ENCODE measurements at places on chromosomes 7 and 10.

GRCh38 chr7:55440040-55440690, 75.0 kb downstream of the LANCL2 start:
- no peak for DNase-seq

- DNase-seq, result no peak
Observed at GRCh38 chr7:155981703-155982102, 169.4 kb upstream of the SHH start.

DNA sequence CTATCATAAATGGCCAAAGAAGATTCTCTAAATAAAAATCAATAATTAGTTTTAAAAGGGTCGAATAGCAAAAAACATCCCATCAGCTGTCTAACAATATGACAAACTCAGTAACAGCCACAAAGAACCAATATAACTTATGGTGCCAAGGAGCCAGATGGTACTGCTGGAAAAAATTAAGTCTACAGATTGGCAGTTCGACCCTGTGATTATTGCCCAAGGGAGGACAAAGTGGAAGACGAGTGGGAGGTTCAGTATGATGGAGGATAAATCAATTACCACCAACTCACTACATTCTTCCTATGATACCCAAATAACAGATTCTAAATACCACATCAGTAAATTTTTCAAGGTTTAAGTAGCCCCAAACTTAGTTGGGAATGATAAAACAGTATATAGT, 49.0 kb downstream of the SKAP2 start:
- DNase-seq, result no peak

DNA sequence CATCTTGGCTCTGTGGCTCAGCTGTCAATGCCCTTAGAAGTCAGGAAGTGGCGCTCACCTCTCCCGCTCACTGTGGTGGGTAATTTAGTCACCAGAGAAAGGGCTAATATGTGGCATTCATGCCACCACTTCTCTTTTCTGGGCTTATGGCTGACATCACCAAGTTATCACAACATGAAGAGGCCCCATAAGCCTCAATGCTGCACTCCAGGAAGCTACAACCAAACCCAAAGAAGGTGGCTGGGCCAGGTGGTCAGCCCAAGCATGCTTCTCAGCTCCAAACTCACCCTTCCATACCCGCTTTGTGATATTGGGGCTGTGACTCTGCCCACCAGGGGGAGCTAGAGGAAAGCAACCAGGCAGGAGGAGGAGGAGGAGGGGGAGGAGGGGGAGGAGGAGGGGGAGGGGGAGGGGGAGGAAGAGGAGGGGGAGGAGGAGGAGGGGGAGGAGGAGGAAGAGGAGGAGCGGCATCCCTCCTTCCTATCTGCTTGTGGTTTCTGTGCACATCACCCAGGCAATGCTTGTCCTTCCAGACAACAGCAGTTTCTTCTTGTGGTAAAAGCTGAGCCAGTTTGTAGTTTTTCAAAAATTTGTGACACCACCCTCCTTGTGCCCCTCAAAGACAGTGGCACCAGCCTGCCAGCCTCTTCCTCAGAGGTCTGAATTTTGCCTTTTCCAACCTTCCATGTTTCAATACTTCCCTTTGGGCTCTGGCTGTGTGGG, 42.1 kb downstream of the CYP26A1 start:
- peak; percentile 56 for DNase-seq

- no peak for DNase-seq
Observed at GRCh38 chr7:18555120-18555519, 59.6 kb downstream of the HDAC9 start.

GRCh38 chr10:85454386-85454785, 912.2 kb downstream of the GRID1 start:
- DNase-seq, result no peak

DNA sequence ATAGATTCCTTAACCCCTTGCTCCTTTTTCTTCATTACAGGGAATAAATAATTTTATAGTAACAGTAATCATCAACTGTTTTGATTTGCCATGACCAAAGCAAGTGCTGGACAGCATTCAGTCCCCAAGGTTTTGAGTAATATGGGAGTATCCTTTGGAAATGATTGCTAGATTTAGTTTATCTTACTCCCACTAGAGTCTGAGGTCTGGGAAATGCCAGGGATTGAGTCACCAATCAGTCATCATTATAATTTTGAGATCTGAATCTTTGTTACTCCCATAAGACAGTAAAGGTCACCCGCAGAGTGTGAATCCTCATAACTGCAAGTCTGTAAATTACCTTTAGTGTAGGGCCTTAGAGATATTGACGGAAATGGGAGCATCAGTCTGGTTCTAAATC, 133.7 kb upstream of the SEMA3E start:
- no peak for DNase-seq

All from hepatocyte (in vitro differentiated cells).